ENCODE measurements at places on chromosomes 2 and 18.

- no peak for DNase-seq
Measured at GRCh38 chr2:118830881-118831280, 16.6 kb downstream of the EN1 start.

DNA sequence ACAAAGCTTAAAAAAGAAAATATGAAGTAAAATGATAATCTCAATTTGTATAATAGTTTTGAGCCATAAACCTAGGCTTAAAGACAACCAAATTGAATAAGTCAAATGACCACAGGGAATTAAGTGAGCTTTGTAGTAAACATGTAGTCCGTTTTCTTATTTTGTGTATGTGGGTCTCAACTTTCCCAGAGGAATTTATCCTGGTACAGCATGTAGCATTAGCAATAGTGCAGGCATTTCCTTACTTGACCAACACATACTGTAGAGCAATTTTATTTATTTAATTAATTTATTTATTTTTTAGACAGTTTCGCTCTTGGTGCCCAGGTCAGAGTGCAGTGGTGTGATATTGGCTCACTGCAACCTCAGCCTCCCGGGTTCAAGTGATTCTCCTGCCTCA, 37.5 kb upstream of the MTCL1 start:
- no peak for DNase-seq

- DNase-seq, result no peak
Measured at GRCh38 chr2:120764492-120764891, 28.8 kb downstream of the GLI2 start.

DNA sequence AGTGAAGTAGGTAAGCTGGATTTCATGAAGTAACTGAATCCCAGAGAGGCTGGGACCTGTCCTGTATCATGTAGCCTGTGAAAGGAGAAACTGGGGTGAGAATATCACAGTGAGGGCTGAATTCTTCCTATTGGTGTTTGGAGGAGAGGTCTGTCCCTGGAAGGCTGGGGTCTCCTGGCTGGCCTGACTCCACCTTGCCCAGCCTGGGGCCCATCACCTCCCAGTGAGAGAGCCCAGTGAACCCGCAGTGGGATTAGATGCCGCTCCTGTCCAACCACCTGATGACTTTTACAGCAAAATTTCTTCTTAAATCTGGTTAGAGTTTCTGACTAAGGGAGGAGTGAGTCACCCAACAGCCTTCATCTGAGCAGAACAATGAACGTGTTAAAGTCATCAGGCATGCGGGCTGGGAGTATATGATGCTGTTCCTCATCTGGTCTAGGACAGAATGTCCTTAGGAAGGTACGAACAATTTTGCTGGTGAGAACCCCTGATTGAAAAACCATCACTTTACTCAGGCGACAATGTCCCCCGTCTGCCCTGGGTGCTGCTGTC, 152.9 kb downstream of the LPIN1 start:
- DNase-seq, result no peak

- no peak for DNase-seq
Measured at GRCh38 chr2:120684289-120685065, 51.2 kb upstream of the GLI2 start.

DNA sequence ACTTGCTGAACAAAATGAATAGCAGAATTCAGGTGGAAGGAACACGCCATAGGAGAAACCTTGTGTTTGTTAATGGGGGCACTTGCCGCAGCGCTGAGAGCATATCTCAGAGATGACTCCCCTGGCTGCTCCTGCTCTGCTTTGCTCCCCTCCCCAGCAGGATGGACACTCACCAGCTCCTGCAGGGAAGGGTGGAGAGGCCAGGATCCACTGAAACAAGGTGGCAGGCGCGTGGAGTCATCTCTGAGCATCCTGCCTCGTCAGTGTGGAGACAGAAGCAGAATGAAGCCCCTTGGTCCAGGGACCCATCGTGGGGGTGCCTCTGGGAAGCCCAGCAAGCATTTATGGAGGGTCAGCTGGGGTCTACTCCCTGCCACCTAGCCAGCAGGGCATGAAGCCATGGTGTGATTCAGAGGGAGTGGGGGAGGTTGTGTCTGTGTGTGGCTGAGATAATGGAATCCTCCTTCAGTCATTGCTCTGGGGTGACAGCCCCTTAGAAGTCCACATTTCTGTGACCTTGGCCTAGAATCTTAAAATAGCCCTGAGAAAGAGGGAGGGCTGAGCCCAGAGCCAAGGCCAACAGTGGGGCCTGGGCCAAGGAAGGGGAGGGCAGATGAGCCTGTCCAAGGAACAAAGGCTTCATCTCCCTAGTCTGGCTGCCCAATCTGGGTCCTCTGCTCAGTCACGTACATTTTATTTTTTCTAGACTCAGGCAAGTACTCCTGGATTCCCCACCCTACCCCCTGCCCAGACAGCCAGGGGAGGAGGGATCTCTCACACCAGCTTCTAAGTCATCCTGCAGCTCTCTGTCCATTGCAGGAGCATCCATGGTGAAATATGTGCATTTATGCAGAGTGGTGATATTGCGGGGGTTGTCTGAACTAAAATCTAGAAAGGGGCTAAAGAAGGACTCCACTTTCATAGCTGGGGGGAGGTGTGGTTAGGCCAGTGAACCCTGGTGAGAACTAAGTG, 215.4 kb downstream of the ZBTB7C start:
- no peak for DNase-seq

DNA sequence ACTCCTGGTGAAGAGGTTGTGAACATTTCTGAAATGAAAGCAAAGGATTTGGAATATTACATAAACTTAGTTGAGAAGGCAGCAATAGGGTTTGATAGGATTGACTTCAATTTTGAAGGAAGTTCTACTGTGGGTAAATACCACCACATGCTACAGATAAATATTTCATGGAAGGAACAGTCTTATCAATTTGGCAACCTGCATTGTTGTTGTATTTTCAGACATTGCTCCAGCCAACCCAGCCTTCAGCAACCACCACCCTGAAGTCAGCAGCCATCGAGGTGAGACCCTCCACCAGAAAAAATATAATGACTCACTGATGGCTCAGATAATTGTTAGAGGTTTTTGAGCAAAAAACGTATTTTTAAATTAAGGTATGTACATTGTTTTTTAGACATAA, 10.0 kb downstream of the RDH14 start:
- no peak for DNase-seq

- DNase-seq, result no peak
Measured at GRCh38 chr2:40279001-40279400, 172.9 kb downstream of the SLC8A1 start.

GRCh38 chr2:149415086-149415485, 84.7 kb downstream of the LYPD6 start:
- no peak for DNase-seq

GRCh38 chr2:30711646-30712085, 95.6 kb downstream of the CAPN13 start:
- peak; percentile 91 for DNase-seq

- no peak for DNase-seq
Measured at GRCh38 chr18:27301615-27302378, 116.7 kb upstream of the CHST9 start.

- DNase-seq, result no peak
Measured at GRCh38 chr2:73292906-73293533, 328 bp downstream of the EGR4 start.

DNA sequence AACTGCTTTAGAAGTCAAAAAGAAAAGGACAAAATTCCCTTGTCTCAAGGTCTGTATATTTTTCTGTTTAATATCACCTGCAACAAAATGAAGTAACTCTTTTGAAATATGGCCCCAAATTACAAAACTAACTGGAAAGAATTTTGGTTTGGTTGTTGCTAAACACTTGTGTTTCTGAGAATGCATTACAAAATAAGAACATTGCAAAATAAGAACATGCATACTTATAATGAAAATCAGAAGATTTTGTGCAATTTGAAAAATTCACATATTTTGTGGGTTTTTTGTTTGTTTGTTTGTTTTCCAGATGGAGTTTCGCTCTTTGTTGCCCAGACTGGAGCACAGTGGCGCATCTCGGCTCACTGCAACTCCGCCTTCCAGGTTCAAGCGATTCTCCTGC, 21.8 kb downstream of the NDUFB3 start:
- no peak for DNase-seq

DNA sequence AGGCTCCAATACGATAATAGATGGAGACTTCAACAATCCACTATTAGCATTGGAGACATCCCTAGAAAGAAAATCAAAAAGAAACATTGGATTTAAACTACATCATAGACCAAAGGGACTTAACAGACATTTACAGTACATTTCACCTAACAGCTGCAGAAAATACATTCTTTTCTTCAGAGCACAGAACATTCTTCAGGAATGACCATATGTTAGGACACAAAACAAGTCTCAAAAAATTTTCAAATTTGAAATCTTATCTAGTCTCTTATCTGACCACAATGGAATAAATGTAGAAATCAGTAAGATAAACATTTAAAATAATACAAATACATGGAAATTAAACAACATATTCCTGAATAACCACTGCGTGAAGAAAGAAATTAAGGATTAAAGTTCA, 68.7 kb downstream of the STRADB start:
- no peak for DNase-seq

- no peak for DNase-seq
Measured at GRCh38 chr2:36351736-36352349, 3.7 kb upstream of the CRIM1 start.

DNA sequence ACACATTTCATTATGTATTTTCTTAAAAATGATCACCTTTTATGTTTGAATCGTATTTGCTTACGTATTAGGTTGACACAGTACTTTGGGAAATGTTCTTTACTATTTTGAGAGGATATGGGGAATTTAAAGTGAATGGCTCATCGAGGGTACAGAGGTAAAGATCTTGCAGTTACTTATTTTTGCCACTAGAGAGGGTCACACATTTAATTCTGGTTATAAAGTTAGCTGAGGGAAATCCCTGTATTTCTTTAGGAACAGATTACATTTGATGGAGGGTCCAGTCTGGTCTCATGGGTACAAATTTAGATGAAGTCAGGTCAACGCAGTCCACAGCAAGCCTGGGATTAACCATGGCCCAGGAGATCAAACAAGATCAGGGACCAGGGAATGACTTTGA, 24.5 kb downstream of the DYNC2LI1 start:
- no peak for DNase-seq

DNA sequence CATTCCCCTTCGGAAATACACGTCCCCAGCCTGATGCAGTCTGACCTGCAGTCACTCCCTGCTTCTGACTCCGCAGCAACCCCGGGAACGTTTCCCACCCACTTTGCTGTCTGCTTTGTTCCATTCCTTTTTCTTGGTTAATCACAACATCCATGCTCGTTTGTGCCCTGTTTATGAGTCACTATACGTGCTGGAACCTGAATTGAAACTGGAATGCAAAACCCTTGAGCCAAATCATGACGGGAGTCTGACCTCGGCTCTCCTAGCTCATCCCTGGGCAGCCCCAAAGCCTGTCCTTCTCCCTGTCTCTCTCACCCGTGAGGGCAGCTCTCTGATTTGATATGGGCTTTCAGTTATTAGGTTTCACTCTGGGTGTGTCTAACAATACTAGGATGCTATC, 57.1 kb upstream of the RNF152 start:
- no peak for DNase-seq

DNA sequence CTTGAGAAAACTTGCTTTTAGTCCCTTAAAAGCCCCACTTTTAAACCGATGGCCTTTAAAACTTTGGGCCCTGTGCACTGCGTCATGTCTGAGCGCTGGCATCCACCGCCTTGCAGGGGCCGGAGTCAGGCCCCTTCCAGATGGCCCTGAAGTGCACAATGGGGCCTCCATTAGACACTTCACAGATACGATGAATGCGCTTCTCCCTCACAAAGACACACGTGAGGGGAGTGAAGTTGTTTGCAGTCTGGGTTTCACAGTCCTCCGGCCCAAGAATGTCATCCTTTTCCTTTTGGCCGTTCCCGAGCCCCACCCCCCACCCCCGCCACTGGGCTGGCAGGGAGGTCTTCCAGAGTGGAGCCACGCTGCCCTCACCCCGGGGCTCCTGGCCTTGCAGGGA, 415.1 kb upstream of the SALL3 start:
- DNase-seq, result no peak

- DNase-seq, result no peak
Measured at GRCh38 chr2:12415536-12415935, 301.2 kb upstream of the TRIB2 start.

DNA sequence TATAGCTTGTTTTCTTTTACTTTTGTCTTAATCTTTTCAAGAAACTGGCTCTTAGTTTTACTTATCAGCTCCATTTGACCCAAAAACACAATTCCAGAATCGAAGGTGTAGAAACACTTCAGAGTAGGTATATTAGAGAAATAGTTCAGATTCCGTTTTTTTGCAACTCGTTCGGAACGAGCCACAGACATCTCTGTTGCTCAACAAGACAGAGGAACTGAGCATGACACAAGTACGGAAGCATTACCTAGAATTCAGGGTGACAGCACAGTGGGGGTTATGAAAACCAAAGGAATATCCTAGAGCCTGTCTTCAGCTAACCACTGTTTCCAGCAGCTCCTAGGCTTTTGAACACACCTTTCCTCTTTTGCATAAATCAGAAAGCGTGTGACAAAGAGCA, 5.0 kb downstream of the HRH4 start:
- DNase-seq, result no peak

DNA sequence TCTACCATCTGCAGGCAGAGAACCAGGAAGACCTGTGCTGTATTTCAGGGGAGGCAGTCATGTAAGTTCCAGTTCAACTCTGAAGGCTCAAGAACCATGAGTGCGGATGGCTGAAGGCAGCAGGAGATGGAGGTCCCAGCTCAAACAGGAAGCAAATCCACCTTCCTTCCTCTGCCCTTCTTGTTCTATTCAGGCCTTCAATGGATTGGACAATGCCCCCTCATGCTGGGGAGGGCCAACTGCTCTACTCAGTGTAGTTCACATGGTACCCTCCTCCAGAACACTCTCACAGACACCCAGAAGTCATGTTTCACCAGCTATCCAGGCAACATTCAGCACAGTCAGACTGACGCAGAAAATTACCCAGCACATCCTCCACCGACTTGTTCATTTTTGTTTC, 39.1 kb upstream of the RAB31 start:
- no peak for DNase-seq

DNA sequence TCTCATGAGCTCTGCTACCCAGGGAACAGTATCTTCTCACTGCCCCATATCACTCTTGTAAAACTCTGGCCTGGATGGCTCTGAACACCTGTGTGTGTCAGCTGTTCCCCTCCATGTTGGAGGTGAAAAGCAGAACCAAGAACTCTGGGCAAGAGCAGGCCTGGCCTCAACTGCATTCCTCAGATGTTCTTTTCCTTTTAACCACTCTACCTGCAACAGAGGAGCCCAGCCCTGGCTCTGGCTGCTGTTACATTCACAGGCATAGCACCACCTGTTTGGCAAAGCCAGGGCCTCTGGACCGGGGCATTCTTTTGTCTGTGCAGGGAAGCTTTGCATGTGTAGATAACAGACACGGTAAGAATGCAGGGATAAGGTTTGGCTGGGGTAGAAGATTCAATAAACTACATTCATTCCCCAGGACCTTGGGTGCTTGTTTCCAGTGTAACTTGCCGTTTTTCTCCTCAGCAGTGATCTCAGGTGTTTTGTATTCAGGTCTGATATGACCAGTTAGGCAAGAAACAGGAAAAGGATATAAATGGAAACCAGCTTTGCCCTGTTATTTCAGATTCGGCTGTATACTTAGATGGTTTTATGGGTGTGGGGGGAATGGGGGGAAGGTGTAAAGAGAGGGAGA, 95.1 kb downstream of the SPTBN1 start:
- DNase-seq, result no peak
